ENCODE measurements at places on chromosomes 6 and 20.

- no peak for DNase-seq
Observed at GRCh38 chr6:16635810-16636602, 125.3 kb downstream of the ATXN1 start.

DNA sequence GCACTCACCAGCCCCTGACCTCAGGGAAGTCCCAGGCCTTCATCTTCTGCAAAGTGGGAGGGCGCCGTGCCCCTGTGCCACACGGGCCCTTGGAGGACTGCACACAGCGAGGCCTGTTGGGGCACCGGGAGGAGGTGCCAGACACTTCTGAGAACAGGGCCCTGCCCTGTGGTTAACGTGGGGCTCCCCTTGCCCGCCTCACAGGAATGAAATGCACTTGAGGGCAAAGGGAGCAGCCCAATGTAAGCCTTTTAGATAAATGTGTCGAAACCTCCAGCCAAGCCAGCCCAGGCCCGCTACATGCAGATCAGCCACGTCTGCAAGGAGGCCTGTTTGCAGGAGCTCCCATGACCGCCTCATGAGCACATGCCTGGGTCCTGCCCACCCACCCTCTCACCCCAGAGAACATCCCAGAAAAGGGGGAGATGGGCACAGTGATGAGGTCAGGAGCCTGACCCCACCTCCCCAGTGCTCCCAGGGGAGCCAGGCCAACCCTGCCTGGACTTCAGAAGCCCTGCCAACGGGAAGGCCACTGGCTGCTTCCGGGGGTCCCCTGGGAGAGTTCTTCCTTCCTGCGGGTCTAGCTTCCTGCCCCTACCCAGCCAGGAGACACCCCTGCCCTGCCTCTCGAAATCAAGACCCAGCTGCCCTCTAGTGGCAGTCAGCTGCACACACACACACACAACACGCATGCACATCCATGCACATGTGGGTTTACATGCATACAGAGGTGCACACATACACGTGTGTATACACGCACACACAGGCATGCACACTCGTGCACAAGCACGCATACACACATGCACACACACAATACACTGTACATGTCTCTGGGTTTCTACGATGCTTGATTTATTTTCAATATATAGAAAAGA is 178.7 kb downstream of the TAF4 start:
- DNase-seq = no peak

DNA sequence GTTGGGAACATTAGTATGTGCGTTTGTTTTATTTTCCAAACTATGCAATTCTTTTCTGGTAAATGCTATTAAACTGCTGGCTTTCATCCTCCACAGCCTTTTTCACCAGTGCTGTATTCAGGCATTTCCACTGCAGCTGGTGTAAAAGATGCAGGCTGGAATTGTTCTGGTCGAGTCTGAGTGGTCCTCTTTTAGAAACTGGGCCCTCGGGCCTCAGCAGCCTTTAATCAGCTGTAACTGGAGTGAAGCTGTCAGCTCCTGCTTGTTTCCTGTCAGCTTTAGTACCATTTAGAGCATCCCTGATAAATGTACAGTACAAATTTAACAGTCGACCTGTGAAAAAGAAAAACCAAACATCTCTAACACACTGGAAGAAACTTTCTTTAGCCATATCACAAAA is 979.6 kb downstream of the TFAP2A start:
- no peak for DNase-seq

GRCh38 chr20:51955756-51956155 is 153.4 kb upstream of the SALL4 start:
- no peak for DNase-seq

DNA sequence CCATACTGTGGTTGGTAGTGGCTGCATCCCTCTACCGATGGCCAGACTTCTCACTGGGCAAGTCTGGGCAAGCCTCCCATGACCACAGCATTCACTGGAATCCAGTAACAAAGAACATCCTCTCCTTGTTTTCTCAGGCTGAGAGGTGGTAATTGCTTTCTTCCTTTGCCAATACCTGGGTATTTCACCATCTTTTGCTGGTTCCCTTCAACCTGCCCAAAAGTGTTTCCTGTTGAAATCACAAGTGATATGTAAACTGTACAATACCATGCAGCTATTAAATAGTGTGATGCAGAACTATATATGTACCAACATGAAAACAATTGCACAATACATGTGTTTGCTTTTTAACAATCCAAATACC is at the start of gene PTCHD4:
TSS of gene PTCHD4 (minus strand) at position 55 of the 364 bp plus-strand sequence. CDS start 42,240 bp downstream, outside the sequence.
- no peak for DNase-seq

DNA sequence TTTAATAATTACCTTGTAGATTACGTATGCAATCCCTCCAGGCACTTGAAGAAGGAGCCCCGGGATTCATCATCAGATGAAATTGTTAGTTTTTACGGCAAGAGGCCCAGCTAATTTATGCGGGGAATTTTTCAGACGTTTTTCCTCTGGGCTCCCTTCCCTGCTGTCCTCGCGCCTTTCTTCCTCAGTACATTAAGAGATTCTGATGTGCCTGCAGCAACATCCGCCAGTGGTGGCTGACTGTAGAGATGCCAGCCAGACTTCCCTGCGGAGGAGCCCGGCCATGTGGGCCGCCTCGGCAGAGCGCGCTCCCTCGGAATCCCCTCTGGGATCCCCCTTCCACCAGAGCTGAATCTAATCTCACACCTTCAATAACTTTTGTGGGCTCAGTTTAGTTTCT is 46.4 kb upstream of the POU3F2 start:
- no peak for DNase-seq

DNA sequence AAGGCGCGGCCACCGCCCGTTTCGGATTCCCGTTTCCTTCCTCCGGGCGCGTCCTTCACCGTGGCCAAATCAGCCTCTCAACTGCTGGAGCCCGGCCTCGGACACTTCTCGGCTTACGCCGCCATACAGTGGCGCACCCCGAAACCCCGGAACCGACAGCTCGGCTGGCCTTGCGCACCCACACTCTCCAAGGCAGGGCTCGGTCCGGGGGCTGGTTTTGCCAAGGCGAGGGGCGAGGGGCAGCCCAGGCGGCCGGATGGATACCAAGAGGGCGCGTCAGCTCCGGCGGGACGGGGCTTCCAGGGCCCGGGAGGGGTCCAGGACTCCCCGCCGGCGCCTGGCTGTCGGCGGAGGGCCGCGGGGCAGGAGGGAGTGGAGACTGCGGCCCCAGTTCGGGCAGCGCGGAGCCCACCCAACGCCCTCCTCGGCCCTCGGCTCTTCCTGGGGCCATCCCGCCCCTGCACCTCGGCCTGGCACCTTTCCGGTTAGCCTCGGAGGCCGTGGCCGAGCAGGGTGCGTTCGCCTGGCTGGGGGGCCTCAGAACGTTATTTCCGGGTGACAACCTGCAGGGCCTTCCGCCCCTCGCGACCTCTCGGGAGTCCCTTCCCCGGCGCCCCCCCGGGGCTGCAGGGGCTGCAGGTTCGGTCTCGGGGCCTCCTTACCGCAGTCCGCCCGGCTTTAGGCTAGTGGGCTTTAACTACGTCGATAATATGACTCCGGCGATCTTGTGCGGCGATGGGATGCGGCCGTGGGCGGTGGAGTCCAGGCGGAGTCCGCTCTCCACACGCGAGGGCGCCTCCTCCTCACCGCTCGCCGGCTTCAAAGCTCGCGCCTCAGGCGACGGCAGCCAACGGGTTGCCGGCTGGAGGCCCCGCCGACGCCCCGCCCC is 697 bp upstream of the CEP43 start:
- no peak for DNase-seq

- no peak for DNase-seq
Observed at GRCh38 chr6:91816335-91816734, 1229.5 kb upstream of the MAP3K7 start.

DNA sequence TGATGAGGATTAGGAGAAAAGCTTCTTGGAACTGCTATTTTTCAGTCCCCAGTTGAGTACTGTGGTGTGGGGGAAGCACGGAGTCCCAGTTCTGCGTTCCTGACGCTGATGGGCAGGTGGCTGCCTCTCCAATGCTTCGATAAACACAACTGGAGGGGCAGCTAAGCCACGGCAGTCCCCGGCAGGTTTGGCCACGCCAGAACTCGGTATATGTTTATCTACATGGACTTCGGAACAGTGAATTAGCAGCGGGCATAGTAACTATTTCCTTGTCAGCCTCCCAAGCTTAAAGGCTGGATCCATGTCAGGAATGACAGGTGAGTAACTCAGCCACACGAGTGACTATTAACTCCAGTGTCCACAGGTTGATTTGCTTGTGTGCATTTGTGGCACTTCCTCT is 354.4 kb downstream of the ZFAND3 start:
- DNase-seq = no peak

GRCh38 chr6:87164506-87164905 is 9.1 kb downstream of the ZNF292 start:
- no peak for DNase-seq

DNA sequence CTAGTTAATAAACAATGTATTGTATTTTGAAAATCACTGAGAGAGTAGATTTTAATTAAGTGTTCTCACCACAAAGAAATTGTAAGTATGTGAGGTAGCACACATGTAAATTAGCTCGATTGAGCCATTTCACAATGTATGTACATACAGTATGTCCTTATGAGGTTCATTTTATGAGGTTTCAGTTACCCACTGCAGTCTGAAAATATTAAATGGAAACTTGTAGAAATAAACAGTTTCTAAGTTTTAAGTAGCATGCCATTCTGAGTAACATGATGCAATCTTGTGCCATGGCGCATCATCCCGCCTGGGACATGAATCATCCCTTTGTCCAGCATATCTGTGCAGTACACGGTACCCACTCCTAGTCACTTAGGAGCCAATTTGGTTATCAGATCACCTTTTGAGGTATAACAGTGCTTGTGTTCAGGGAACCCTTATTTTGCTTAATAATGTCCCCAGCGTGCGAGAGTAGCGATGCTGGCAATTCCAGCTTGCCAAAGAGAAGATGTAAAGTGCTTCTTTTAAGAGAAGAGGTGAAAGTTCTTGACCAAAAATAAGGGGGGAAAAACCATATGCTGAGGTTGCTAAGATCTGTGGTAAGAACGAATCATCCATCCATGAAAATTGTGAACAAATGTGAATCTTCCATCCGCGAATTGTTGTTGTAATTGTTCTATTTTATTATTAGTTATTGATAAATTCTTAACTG is 64.7 kb downstream of the KCNS1 start:
- DNase-seq = no peak

DNA sequence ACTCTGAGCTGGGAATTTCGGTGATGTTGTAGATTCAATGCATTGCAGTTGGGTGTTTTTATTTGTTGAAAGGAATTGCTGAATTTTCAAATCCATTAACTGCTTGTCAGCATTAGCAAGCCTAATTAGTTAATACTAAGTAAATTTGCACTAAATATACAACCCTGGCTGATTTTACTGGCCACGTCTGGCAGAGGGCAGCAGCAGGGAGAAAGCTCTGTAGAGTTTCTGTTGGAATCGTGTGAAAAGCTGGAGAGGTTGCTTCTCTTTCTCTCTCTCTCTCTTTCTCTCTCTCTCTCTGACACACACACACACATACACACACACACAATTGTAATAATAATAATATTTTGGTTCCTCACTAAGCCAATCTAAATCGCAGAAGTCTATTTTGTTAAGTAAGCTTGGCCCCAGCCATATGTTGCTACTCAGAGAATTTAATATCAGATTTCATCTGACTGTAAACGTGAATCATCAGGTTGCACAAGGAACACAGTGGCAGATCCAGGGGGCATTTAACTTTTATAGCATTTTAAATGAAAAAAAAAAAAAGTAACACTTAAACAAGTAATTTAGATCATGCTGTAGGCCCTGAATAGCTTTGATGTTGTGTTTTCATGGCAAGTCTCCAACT is 289.5 kb downstream of the ESR1 start:
- DNase-seq = peak; percentile 90

GRCh38 chr20:62688855-62689460 is 19.7 kb upstream of the NTSR1 start:
- DNase-seq = no peak

GRCh38 chr6:160005861-160006540 is 37.1 kb downstream of the IGF2R start:
- no peak for DNase-seq

GRCh38 chr6:12185081-12185673 is 105.0 kb upstream of the EDN1 start:
- DNase-seq = no peak

DNA sequence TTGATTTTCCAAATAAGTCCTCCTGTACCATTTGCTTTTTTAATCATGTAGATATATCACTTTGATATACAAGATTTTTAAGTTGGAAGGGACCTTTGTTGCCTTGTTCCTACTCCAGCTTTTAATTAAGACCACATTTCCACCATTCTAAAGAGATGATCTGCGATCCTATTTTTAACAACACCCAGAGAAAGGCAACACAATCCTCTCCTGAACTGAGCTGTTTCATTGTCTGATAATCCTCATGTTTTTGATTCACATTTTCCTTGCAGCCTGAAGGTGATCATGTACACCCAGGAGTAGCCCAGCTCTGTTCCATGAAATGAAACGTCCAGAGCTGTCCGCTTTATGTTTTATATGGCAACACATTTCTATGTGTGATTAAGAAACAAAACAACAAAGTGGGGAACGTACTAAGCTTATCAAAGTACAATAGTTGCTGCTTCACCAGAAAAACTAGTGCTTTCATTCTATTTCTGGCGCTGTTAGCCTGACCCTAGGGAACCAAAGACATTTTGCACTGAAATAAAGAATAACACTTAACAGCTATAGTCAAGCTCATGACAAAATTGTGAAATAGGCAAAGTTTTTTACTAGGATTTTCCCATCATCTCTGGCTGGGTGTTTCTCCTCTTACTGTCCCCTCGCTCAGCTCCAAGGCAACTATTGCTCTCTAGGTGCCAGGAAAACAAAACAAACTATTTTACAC is 22.6 kb upstream of the TRAF3IP2 start:
- no peak for DNase-seq

GRCh38 chr6:35259948-35260590 is 534 bp downstream of the ZNF76 start:
- DNase-seq = no peak

DNA sequence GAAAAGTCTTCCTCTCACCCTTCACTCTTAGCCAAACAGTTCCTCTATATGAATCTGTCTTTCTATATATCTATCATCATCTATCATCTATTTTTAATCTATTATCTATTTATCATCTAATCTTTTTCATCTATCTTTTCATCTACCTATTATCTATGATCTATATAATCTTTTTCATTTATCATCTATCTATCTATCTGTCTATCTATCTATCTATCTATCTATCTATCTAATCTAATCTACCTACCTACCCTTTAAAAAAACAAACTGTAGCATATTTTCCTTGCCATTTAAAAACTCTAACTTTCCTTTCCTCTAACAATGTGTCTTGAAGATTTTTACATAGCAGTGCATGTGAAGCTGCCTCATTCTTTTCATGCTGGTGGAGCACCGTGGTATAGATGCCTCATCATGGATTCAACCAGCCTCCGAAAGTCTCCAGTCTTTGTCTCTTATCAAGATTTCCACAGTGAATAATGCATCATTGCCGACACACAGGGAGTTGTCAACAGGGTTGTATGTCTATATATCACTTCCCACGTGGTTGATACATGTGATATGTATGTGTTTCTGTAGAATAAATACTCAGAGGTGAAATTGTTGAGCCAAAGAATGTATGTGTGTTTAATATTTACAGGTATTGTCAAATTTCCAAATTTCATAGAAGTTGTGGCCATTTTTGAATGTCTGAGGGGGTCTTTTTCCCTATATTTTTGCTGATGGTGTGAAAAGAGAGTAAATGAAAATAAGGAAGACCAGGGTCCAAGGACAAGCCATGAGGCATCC is 51.3 kb downstream of the VEGFA start:
- DNase-seq = no peak

- no peak for DNase-seq
Observed at GRCh38 chr20:38043512-38044300, 10.2 kb downstream of the RPRD1B start.
